Esophagus muscularis mucosa (tissue), 4 donors: ENCODE measurements at places on chromosomes 4 and X. TPM values are rescaled to one million over a fixed set of nuclear protein-coding genes. Genes with fewer than 3 reads are reported as not detected.

Gene TLL1
- total RNA-seq: 8.9 TPM

Gene CT45A5
- total RNA-seq: not detected

Gene FGF13
- total RNA-seq: 12.1 TPM

Gene MBNL3
- 13.8 TPM for total RNA-seq

Gene ADGRA3
- 29.9 TPM for total RNA-seq

Gene VCX
- total RNA-seq: not detected

Gene ATP2B3
- 0.23 TPM for total RNA-seq

Gene UGT2B15
- total RNA-seq: not detected

Gene ARMCX5
- 10.0 TPM for total RNA-seq
